ENCODE measurements at places on chromosomes 2 and 18.

DNA sequence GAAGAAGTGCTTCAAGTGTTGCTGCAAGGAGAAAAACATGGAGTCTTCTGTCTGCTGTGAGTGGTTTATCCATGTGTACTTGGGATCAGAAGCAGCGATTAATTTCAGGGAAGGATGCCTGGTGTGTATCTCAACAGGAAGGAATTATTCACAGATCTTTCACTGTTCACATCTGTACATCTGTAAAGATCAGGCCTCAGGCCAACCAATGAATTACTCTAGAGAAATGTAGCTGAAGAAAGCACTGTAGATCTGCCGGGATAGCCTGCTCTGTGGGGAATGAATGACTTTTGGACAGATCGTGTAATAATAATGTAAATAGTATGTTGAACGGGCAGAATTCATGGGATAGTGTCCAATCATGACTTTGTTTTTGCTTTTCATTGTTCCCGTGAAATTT lies 54.0 kb upstream of the SPP2 start:
- no peak for DNase-seq

DNA sequence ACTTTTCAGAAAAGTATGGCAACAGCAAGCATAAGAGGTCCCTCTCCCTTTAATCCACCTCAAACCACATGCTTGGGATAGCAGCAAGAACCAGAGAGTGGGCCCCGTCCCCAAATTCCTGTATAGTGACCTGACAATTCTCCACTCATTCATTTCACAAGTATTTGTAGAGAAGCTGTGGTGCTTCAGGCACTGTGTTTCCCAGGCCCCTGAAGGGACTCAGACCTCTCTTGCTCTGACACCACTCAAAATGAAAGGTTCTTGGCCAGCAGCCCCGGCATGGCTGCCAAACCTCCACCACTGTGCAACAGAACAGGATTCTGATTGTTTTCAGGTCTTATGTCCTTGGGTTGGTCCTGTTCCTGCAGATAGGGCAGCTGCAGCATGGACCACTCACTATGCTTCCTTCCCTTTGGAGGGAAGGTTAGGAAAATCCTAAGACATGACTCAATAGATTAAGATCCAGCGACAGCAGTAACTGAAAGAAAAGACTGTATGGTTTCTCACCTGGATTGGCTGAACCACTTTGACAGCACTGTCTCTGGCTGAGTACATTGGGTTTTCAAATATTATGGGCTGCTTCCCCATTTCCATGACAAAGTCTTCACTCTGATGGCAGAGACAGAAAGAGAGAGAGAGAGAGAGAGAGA lies 67.6 kb downstream of the DHRS9 start:
- DNase-seq, result no peak

DNA sequence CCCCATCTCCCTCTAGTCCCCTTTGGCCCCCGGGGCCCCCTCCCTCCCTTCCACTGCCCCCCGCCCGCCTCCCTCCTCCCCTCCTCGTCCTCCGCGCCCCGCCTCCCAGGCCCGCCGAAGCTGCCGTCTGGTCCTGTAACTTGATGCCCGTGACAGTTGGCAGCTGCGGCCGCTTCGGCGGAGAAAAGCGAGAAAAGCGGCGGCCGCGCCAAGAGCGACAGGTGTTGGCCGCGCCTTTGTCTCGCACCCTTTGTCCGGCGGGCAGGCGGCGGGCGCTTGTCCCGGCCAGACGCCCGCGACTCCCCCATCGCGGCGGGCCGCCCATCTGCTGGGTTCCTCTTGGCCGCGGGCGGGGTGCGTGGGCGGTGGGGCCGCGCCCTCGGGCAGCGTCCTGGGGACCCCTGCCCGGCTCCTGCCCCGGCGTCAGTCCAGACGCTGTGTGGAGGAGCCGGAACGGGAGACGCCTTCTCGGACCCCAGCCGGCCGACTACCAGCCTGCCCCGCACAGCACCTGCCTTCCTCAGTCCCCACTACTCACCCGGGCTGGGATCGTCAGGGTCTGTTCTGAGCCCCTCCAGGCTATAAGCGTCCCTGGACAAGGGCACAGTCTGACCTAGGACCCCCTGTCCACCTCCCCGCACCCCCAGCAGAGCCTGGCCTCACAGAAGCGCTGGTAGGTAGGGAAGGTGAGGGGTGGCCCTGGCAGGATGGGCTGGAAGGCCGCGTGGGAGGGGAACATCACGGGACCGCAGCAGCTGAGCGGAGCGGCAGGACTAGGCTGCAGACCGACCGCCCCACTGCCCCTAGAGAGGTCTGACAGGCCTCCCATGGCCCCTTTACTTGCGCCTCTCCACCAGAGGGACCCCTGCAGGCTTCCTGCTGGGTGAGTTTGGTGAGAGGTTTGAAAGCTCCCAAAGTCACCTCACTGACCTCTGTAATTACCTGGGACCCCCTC lies 1.2 kb upstream of the HES6 start:
- DNase-seq, result no peak

DNA sequence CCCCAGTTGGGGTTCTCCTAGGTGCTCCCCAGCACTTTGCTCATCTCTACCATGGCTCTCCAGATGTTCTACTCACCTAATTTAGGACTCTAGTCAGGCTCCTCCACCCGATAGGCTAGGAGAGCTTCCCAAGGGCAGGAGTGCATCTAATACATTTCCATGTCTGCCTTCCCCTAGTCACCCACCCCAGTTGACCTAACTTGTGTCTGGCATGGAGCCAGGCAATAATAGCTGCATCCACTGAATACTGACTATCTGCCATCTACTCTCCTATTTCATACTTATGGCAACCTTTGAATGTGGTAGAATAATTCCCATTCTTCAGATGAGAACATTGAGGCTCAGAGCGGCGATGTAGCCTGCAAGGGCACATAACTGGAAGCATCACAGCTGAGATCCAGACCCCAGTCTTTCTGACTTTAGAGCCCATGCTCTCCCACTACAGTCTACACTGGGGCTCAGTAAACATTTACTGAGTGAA lies 71.8 kb upstream of the YWHAQ start:
- no peak for DNase-seq

- no peak for DNase-seq
These were observed 11.4 kb upstream of the NEU4 start for GRCh38 chr2:241797441-241798080.

- DNase-seq, result no peak
These were observed 217.6 kb downstream of the CDH7 start for GRCh38 chr18:65968239-65969004.

DNA sequence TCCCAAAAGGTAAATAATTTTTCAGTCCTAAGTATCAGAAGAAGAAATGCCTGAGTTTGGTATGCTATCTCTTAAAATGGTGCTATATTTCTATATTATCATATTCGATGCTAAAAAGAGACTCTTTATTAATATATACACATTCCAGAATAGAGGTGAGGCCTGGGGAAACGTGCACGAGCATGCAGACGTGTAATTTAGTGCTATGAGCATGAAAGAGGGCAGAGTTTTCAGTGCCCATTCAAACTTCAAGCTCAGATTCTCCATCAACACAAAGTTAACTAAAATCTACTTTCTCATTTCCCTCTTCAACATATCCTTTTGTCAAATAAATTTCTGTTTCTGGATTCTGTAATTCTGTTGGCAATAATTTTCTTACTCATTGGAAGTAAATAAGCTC lies 5.7 kb upstream of the COBLL1 start:
- no peak for DNase-seq

- DNase-seq, result no peak
These were observed 2.7 kb downstream of the MC2R start for GRCh38 chr18:13912601-13913000.

GRCh38 chr2:108946442-108946841 lies 42.6 kb downstream of the EDAR start:
- DNase-seq, result no peak

DNA sequence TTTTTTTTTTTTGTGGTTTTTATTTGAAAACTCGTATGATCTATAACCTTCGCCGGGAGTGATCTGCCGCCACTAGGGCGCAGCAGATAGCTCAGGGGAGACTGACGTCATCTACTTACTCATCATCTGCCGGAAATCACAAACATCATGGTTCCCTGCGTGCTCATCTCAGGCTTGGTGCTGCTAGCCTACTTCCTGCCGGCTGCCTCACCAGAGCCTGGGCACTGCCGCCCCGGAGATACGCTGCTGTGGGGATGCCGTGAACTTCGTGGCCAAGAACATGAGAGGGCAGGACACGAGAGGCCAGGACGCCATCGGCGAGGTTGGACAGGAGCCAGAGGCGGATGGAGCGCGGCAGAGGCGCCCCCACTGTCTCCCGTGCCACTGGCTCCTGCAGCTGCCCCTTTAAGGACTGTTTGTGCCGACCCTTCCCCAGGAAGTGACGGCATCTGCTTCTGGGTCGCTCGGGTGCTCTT lies 68.8 kb downstream of the DOK6 start:
- no peak for DNase-seq

- DNase-seq, result no peak
These were observed 264.0 kb upstream of the CXCR4 start for GRCh38 chr2:136381722-136382633.
